Activated T-cell treated with anti-CD3 and anti-CD28 coated beads, Interleukin-2, amount 50 U/mL, for 24 hours (primary cell): ENCODE measurements at places on chromosomes 16 and 17.

DNA sequence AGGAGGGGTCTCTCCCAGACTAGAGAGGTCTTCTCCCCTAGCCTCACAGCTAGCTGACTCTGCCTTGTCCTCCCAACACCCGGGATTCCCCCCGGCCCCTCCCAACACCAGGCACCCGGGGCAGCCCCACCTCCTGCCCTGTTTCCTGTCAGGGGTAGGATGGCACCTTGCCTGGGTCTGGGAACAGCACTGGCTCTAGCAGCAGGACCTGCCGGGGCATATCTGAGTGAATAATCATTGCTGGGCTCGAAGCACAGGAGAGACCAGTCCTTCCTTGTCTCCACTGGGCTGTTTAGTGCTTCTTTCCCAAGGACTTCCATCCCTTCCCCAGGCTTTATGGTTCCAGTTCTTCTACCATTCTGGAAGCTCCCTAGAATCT lies 25.7 kb downstream of the MINK1 start:
- no peak for DNase-seq

DNA sequence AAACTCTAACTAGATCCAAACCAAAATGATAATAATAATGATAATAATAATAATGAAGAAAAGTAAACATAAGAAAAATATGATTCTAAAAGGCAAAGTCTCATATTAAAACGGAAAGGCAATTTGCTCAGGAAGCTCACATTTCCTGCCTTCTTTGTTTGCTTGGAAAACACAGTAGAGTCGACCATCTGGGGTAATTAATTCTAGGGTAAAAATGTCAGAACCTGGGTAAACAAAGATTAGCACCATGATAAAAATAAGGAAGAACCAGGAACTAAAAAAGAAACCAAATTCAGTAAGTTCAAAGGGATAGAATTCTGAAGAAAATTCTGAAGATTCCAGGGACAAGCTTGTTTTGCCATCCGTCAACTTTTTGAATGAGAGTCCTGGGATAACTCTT lies 16.2 kb downstream of the KRABD2 start:
- DNase-seq, result no peak

DNA sequence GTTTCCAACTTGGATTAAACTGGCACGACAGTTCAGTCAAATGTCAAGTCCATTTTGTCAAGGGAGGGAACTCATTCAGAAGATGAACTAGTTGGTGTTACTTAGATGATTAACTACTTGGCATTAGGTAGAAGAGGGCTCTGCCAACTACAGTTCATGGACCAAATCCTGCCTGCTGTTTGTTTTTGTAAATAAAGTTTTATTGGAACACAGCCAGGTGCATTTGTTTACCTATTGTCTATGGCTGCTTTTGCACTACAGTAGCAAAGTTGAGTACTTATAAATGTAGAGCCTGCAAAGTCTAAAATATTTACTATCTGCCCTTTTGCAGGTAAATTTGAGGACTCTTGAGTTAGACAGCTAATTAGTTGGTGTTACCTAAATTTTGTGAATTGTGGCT lies 410.0 kb downstream of the MAF start:
- DNase-seq, result no peak

GRCh38 chr16:31347445-31347844 lies 7.5 kb upstream of the ITGAX start:
- no peak for DNase-seq

GRCh38 chr16:53619235-53619634 lies 84.4 kb downstream of the RPGRIP1L start:
- DNase-seq, result no peak

DNA sequence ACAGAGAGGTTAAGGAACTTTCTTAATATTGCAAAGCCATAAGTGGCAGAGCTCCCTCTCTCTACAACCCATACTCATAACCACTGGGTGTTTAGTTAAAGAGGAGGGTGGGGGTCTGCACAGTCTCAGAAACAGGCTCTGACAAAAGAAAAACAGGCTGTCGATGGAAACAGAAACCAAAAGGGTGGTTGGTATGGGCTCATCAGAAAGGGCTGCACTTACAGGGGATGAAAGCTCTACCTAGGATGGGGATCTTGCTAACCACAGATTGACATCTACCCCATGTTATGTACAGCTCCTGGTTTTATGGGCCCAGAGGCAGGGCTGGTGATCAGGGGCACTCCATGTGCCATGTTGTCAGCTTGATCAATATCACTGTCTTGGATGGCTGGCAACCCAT lies 111.4 kb downstream of the CYLD start:
- no peak for DNase-seq

- no peak for DNase-seq
Measured at GRCh38 chr16:83992624-83993023, 24.6 kb downstream of the NECAB2 start.

GRCh38 chr16:66001432-66001831 lies 365.1 kb upstream of the CDH5 start:
- DNase-seq, result no peak

DNA sequence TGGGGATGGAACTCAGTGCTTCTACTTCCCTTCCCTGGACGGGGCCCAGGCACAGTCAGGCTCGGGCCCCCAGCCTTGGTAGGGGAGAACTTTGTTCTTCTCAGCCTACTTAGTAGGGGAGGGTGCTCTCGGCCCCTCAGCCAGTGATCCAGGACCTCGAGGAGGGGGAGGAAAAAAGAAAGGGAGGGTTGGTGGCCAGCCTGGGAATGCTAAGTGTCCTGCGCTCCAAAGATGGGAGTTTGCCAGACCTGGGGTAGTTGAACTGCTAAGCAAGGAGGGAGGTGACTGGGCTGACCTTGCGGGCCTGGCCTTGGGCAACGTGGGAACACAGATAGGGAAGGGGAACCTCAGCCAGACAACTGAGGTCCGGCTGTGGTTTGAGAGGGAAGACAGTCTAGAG lies 12.2 kb downstream of the ADGRG1 start:
- no peak for DNase-seq

DNA sequence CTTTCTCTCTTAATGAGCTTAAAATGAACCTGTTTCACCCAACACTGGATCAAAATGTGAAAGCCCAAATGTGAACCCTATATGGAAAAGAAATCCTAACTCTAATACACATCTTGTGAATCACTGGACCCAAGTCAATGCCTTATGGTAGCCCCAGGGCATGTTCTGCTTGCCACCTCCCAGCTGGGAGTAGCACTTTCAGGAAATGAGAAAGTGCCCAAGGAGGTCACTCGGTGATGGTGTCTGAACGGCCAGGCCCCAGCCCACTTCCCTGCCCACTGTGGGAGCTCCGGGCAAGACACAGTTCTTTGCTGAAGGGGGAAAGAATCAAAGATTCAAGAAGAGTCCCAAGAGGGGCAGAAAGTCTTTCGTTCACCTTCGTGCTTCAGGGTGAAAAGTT lies 46.1 kb downstream of the GTF3C1 start:
- no peak for DNase-seq

DNA sequence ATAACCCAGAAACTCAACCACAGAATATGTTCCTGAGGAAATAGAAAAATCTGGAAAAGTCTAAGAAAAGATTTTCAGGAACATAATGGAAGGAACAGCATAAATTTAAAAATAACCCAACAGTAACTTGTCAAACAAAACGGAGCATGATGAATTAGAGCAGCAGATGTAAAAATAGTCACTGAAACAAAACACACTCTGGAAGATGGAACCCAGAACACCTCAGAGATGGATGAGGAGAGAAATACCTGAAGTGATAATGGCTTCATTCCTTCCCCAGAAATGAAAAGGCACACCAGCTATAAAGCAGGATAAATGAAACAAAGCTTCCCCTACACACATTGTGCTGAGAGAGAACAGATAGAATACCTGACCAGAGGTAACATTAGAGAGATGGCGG lies 6.3 kb downstream of the TK1 start:
- no peak for DNase-seq

DNA sequence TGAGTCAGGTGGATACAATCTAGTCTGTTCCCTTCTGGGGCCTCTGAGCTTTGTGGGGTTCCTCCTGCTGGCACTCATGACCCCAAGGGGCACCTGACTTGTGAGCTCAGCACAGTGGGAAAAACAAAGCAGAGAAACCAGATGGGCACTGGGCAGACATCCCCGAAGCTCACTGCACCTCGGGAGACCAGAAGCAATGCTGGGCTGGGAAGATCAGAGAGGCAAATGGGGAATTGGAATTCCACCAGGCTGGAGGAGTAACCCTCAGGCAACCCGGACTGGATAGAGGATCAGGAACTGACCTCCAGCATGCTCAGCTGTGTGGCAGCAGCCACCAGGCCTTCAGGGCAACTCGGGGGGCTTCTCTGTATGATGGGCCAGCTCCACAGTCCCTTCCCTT lies 50.3 kb downstream of the ABCC12 start:
- DNase-seq, result no peak

DNA sequence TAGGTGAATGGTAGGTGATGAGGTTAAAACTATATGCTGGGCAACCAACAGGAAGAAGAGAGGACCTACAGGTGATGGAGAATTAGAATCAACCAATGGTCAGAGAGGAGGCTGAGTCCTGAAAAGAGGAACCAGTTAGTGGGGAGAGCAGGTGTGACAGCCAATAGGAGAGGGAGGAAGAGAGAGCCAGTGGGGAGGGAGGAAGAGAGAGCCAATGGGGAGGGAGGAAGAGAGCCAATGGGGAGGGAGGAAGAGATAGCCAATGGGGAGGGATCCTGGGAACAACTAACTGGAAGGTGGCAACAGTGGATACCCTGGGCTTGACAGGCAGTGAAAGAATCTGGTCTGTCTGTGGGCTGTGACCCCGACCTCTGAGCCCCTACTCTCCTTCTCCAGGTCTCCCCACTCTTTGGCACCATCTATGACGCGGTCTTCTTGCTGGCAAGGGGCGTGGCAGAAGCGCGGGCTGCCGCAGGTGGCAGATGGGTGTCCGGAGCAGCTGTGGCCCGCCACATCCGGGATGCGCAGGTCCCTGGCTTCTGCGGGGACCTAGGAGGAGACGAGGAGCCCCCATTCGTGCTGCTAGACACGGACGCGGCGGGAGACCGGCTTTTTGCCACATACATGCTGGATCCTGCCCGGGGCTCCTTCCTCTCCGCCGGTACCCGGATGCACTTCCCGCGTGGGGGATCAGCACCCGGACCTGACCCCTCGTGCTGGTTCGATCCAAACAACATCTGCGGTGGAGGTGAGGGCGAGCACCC lies 3.7 kb downstream of the GUCY2D start:
- DNase-seq, result no peak

DNA sequence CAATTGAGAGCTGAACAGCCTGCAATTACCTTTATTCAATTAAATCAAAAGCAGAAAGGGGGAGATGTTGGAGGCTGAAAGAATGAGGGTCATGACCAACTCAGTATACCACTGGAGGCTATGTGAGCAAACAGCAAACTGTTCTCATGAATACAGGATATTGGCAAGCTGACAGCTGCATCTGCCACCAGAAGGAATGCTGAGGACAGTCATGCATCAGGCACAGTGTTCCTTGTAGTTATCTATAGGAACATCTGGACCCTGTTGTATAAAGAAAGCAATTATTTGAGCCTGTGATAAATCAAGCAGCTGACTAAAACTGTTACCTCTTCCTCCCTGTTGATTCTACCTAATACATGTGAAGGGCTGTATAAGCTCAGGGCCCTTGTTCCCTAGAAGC lies 2064.6 kb downstream of the TP53TG3F start:
- no peak for DNase-seq

- DNase-seq, result no peak
Measured at GRCh38 chr16:35195173-35195863, 1735.9 kb downstream of the TP53TG3F start.

DNA sequence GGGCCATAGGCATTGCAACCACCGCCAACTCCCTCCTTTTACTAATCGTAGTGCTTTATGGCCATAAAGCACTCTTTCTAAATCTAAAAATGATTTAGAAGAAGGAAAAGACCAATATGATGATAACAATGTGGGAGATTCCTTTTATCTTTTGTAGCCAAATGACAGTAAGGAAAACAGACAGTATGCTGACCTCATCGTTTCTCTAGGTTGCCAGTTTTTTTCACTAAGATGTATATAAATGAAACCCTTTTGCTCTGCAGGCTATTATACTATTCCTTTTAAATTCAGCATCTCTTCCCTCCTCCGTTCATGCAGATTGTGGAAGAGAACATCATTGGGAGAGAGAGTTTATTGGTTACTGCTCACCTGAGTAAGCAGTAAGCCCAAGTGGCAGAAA lies 25.3 kb downstream of the OTOA start:
- no peak for DNase-seq

DNA sequence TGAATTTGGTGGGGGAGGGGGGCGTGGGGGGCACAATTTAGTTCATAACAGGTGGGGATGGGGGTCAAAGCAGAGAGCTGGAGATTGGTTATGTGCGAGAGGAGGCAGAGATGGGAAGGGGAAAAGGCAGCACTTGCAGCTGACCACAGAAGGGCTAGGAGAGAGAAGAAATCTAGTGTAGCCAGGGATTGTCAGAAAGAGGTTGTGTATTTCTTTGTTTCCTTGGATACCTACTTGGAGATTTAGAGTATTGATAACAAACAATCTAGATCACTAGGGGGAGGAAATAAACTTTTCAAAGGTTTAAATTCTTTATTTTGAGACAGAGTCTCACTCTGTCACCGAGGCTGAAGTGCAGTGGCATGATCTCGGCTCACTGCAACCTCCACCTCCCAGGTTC lies 47.1 kb upstream of the YPEL2 start:
- no peak for DNase-seq

- no peak for DNase-seq
Measured at GRCh38 chr16:55663765-55664677, 8.2 kb downstream of the SLC6A2 start.

- no peak for DNase-seq
Measured at GRCh38 chr16:25007284-25007984, 7.7 kb downstream of the ARHGAP17 start.

DNA sequence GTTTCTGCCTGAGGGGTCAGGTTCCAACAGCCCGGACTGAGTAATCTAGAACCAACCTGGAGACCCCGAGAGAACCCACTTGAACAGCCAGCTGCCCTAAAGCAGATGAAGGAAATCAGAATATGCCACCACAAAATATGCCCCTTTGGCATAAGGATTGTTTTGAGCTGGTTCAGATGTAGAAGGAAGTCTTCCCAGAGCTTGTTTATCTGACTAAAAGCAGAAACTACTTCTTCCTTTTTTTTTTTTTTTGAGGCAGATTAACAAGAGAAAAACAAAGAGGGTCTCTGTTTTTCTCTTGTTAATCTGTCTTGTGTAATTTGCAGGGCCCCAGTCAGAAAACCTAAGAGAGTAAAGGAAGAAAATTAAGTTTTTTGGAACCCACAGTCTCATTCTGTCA lies 53.0 kb downstream of the PECAM1 start:
- no peak for DNase-seq
